ENCODE measurements at places on chromosomes 3 and 15.

GRCh38 chr3:151351648-151352047 lies 22.3 kb upstream of the P2RY13 start:
- DNase-seq: no peak

DNA sequence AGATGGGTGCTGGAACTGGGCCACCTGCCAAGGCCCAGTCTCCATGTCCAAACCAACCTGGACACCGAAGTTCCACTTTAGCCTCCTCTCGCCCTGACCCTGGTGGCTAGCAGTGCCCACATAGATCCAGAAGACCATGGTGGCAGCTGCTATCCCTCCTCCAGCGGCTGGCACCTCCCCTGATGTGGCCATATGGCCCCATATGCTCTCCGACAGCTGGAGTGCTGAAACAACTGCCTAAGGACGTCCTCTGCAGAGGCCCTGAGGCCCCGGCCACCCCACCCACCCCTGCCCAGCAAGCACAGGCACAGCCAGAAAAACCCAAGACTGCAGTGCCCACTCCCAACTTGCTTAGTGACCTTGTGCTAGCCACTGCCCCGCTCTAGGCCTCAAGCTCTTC lies 182.3 kb upstream of the LINGO1 start:
- no peak for DNase-seq

DNA sequence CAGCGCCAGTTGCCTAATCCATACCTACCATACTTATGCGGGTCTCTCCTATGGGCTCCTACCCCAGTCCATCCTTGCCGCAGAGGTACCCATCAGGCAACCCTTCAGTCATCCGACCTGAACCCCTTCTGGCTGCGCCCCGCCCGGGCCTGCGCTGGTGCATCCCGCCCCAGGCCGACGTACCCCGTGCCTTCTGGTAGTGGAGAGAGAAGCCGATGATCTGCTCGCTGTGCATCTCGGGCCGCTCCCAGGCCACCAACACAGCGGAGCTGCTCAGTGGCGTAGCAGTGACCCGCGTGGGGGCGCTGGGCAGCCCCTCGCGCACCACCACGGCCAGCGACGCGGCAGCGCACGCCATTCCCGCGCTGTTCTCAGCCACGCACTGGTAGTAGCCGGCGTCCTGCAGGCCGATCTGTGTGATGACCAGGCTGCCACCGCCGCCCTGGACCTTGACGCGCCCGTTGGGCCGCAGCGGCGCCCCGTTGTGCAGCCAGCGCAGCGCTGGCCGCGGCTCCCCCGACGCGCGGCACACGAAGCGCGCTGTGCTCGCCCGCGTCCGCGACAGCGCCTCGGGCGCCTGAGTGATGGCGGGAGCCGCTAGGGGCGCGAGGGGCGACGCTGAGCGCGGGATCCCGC lies 17.9 kb upstream of the IGDCC3 start:
- DNase-seq: no peak

GRCh38 chr15:86399041-86399954 lies 319.6 kb downstream of the AGBL1 start:
- no peak for DNase-seq

GRCh38 chr3:16402451-16402850 lies 111.0 kb downstream of the RFTN1 start:
- no peak for DNase-seq

GRCh38 chr3:60206206-60206605 lies 1045.0 kb downstream of the FHIT start:
- no peak for DNase-seq

Data from NCI-H2227 treated with DMSO at 0.1 percent for 48 hours (cell line).